ENCODE measurements at places on chromosomes 16 and 17.

DNA sequence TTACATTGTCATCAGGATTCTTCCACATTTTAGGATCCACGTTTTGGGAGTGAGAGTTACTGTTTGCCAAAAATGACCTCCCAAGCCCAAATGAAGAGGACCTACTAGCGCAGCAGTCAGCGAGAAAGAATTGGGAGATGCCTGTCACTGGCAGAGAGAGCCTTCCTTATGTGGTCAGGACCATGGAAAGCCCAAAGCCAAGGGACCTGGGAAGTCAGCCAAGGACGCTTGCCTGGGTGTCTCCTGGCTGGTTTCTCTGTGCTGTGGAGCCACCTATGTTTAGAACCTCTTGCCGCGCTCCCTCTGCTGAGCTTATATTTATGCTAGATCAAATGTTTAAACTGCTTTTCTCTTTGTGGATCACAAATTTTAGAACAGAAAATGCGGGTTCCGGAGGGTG is 24.9 kb upstream of the RHBDL3 start:
- no peak for DNase-seq

DNA sequence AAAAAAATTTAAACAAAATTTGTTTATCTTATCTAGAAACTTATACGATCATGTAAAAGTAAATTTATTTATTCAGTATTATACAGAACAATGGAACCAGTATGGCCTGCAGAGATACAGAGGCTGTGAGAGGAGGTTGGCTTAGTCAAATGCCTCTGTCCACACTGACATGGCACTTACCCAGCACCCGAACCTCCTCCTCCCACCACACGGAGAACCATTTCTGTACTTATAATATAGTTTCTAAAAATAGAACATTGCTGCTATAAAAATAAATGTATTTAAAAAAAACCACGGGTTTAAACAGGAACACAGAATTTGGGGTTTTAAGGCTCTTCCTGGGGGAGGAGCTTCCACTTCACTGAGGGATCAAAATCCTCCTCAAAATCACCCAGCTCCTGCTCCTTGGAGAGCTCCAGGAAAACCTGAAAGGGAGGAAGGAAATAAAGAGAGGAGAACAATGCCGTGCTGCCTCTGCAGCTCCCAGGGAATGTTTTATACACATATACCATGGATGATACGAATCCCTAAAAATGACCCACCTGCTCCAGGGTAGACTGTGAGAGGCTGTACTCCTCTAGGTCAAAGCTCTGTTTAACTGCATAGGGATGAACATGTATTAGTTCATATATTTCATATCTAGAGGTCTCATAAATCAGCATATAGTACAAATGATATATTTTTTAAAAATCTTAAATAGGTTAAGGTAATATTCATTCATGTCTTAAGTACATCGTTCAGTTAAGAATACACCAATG is 87.3 kb downstream of the ABCA8 start:
- DNase-seq = no peak

DNA sequence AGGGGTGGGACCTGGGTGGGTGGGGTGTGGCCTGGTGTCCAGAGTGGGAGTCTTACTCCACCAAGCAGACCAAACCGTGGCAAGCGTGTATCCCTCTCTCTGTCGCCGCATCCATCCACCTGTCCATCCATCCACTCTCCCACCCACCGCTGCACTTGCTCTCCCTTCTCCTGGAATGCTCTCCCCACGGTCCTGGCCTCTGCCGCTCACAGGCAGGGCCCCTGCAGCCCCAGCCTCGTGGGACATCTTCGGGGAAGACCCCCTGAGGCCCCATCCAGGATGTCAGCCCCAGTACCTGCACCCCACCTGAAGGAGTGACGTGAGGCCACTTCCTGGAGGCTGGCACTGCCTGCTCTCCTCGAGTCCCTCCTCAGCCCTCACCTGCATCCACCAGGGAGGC is 189.5 kb upstream of the GSE1 start:
- DNase-seq = no peak

GRCh38 chr16:50284131-50284911 is 18.0 kb downstream of the ADCY7 start:
- no peak for DNase-seq

GRCh38 chr17:77455111-77455890 is 314.5 kb downstream of the SEC14L1 start:
- DNase-seq = peak; percentile 96

DNA sequence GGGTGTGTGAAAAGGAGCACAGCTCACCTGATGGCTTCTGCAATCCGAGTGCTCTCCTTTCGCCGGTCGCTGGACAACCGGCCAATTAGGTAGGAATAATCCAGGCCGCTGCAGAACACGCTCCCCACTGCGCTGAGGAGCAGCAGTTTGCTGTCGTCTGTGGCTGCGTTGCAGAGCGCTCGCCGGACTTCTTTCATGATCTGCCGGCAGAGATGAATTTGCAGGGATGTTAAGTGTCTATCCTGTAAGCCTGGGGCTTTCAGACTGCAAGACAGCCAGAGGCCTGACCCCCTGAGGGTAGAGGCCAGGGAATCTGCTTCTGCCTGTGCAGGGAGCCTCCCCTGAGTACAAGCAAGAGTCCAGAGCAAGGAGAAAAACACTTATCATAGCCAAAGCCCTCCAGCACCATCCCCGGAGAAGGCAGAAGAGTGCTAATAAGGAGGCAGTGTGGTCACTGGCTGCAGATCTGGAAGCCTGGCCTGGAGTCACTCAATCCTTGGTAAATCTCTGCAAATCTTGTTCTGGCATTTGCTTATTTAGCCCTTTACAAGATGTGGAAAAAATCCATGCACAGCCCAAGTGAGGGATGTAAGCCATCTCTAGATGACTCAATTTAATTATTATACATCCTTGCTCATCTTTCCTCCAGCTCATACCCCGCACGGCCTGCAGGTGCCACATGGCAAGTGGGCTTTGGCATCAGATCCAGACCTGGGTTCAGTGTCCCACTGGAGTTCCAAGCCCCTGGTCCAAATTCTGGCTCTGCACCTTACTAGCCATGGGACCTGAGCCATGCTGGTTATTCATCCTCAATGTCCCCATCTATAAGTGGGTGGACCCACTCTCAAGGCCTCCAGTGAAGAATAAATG is 80.2 kb downstream of the DYNLRB2 start:
- DNase-seq = no peak

DNA sequence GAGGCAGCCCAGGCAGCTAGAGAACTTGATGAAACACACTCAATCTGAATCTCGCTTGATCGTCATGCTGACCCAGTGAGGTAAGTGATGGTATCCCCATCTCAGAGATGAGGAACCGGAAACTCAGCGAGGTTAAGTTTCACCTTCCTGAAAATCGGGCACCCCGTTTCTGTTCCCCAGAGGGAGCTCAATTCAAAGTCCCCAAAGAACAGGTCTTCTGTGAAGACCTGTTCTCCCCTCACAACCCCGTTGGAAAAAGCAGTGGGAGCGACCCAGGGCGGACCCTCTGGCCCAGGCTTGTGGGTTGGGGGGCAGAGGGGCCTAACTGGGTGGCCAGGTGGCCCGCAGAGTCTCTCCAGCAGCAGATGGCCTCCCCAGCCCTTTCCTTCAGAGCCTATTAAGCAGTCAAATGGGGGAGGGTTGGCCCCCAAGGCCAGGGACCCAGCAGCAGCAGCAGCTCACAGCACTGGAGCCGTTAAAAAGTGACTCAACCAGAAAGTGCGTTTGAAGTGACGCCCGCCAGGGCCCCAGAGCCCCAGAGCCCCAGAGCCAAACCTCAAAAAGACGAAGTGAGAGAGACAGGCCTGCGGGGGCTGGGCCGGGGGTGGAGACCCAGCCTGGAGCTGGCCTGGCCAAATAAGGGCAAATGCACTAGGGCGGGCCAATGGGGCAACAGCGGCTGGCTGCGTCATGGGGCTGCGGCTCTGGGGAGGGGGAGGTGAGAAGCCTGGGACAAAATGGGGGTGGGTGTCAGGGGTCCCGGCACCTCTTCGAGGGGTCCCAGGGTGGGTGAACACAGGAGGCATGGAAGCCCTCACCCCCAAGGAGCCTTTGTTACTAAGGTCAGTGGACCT is 9.2 kb upstream of the TSPOAP1 start:
- DNase-seq = peak; percentile 81

GRCh38 chr17:51189628-51190027 is 23.4 kb downstream of the NME2 start:
- DNase-seq = peak; percentile 69

GRCh38 chr17:5897275-5897911 is 172.8 kb upstream of the WSCD1 start:
- DNase-seq = no peak

DNA sequence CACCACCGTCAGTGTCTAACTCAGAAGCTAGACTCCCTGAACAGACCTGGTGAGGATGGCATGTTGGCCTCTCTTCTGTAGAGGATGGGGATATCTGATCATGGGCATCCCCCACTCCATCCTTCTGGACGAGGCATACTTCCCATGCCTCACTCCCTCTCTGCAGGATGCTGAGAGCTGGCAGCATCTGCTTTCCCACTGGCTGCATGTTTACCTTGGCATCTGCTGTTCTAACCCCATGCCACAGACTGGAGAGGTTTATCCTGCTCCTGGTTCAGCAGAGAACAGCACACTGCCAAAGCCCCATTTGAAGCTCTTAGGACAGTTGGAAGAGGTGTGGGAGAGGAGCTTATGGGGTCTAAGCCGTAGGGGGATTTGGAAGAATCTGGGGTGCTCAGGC is 46.0 kb downstream of the YPEL2 start:
- DNase-seq = no peak

- no peak for DNase-seq
Observed at GRCh38 chr17:73998653-73999645, 204.5 kb upstream of the RPL38 start.

DNA sequence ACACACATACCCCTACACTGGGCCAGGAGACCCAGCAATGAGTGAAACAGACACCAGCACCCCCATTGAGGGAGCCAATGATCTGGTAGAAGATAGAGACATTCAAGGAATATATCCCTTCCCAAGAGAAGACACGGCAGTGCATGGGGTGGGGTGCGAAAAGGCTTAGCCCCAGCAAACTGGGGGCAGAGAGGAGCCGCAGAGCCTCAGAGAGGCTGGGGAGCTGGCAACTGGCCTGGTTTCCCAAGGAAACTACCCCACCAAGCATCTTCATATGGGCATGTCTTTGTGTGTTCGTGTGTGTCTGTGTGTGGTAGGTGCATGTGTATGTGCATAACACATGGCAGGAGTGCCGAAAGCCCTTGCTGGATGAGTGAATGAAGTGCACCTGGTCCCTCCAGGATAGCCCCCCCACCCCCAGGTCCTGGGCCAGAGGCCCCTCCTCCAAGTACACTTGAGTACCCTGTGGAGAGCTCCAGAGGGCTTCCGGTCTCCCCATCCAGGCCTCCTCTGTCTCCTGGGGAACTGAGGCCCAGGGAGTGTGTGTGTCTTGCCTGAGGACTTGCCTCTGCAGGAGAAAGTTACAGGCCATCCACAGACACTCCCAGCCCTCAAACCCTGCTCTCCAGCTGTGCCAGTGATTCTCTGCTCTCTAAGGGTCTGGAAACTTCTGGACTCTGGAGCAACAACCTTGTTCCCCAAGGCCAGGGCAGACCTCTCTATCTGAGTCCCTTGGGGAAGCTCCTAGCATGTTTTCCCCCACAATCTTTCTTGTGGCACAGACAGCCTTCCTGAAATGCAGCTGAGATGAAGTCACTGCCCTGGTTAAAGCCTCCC is 15.9 kb downstream of the TBX2 start:
- no peak for DNase-seq

- no peak for DNase-seq
Observed at GRCh38 chr17:81305051-81305630, 10.0 kb upstream of the SLC38A10 start.

DNA sequence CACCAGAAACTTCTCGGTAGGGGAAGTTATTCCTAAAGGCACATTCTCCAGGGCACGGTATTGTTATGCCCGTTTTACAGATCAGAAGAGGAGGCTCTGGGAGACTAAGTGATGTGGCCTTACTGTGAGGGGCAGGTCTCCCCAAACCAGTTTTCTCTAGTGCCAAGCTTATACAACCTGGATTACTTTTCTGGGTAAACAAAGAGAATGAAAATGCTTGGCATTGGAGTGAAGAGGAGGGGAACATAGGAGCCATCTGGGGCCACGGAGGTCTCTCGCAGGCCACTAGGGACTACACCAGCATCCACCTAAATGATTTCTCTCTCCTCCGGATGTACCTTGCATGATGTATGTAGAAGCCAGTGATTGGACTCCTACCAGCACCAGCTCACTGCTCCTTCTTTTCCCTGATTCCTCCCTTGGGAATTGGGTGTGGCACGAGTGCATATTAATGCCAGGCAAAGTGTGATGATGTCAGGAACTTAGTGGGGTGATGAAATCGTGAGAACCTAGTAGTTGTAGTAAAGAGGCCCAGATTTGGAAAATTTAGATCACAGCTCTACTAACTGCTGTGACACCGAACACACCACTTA is 674 bp downstream of the TOM1L1 start:
- no peak for DNase-seq

GRCh38 chr16:66478733-66479511 is 51.8 kb downstream of the BEAN1 start:
- DNase-seq = peak; percentile 50

- peak; percentile 75 for DNase-seq
Observed at GRCh38 chr17:49995055-49995738, at the start of gene DLX3. TSS of gene DLX3 (minus strand) at chr17:49995224. CDS start at chr17:49994998, 226 bp downstream.

GRCh38 chr17:39683295-39683939 is 4.4 kb downstream of the PGAP3 start:
- no peak for DNase-seq

DNA sequence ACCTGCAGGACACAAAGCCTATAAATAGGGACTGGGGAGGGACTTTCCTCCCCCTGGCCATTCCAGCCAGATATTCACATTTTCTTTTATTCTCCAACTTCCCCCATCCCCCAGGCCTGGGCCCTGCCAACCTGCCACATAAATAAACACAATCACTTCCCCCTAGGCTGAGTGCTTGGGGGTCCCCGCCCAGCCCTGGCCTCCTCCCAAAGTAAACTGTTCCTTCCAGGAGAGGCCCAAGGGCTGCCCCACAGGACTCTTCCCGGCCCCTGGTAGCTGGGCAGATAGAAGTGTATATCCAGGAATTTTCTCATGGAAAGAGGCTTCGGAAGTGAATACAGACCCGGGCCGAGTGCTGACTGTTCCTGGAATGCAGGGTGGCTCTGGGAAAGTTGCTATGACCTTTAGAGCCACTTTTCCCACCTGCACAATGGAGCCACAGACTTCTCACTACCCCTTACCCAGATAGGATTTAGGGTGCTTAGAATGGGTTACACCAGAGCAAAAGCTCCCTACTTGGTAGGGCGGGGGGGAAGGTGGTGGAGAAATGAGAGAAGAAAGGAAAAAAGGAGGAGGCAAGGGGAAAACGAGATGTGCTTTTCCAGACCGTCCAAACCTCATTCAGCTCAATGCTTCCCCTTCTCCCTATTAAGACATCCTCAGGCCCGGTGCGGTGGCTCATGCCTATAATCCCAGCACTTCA is 8.5 kb downstream of the CSF3 start:
- DNase-seq = no peak

GRCh38 chr17:75876938-75877751 is 1.2 kb downstream of the TRIM47 start:
- peak; percentile 92 for DNase-seq

DNA sequence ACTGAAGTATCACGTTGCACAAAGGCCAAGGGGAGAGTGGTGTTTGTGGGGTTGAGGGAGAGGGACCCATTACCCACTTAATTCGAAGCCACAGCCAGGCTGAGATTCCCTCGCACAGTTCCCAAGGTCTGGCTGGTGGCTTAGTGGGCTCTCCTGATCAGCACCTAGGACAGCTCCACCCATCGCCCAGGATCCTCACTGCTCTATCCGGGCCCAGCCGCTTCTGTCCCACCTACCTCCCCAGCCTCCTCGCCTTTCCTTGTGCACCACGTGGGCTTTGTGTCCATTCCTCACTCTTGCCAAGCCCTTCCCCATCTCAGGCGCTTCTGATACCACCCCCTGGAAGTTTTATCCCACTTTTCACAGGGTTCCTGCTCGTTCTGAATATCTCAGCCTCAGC is 163.5 kb downstream of the CCT6B start:
- peak; percentile 6 for DNase-seq
